Hindlimb muscle (tissue), 1 donor: ENCODE measurements at places on chromosomes 12 and 14.

DNA sequence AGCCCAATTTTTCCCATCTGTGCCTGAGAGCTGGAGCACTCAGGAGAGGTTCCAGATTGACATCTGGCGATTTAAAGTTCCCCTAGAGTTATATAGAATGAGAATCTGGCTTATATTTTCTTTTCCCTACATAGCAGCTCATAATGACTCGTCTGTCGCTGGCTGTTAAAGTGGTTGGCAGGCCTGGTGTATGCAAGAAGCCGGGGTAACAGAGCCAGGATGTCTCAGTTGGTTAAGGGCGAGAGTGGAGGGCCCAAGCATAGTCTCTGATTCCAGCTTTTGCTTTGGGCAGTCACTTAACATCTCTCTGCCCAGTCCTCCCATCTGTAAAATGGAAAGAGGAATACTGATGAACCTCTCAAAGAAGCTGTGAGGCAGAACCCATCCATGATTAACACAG lies 751.6 kb downstream of the NOVA1 start:
- no peak for DNase-seq

GRCh38 chr12:52942901-52943181 lies 6.1 kb upstream of the KRT18 start:
- no peak for DNase-seq

- DNase-seq = no peak
These were observed 36.2 kb downstream of the ETV6 start for GRCh38 chr12:11685716-11686115.

DNA sequence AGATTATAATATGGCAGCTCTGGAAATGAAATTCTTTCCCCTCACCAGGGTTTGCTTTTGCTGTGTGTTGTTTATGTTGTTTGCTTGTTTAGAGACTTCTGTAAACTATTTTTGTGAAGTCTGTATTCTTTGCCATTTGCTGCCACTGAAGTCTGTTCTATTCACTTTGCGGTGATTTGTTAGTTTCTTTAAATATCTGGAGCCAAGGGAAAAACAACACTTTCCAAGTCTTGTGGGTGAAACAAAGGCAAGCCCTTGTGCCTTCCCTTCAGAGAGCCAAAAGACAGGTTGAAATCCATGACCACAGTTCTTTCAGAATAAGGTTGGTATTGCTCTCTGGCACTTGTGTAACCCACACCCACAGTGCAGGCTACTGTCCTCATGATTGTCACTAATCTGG lies 59.5 kb upstream of the RNU6-7 start:
- DNase-seq = no peak

GRCh38 chr14:76326918-76327689 lies 48.8 kb upstream of the ESRRB start:
- no peak for DNase-seq

GRCh38 chr12:104835317-104835716 lies 122.8 kb downstream of the SLC41A2 start:
- DNase-seq = no peak

DNA sequence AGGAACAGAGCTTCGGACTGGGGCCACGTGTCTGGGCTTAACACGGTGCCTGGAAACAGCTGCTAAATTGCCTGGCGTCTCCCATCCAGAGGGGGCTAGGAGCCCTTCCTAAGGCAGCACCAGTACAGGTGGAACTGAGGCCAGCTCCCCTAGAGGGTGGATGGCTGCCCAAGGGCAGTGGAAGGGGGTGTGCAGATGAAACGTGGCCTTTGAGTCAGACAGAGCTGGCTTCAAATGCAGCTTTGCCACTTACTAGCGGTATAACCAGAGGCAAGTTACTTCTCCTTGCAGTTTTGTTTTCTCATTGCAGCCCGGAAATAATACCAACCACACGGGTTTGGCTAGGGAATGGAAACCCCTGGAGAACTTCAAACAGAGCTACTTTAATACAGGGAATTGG lies 59.3 kb upstream of the SLC24A4 start:
- DNase-seq = no peak

DNA sequence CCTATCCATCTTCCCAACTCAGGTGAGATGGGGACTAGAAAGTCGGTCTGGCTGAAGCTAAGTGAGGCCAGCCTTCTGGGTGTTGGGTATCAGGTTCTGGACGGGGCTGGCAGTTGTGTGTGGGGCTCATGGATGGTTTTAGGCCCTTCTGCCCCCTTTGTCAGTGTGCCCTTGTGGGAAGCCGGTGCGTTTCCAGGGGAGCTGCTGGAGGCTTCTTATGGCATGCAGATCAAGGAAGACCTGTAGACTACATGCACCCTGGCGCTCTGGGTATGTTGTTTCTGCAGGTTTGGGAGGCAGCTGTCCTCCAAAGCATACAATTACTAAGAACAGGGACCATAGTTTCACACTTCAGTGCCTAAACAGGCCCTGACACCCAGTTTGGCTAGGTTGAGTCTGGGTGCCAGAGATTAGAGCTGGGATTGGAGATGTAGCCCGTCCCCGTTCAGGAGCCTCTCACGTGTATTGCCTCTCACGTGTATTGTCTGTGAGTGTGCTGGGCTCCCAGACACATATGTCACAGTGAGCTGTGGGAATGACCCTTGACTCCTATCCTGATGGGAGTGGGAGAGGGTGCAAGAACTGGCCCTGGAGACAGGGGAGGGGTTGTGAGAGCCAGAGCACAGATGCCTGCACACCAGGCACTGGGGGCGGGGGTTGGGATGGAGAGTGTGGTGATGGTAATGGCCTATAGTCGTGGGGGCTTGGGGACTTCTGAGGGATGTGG lies 84.4 kb downstream of the SLC25A47 start:
- no peak for DNase-seq
